ENCODE measurements at places on chromosomes 11 and 22. TPM values are rescaled to one million over a fixed set of nuclear protein-coding genes. Genes with fewer than 3 reads are reported as not detected.

The OR4A16 gene
- total RNA-seq = not detected

GRCh38 chr11:125333354-125334073 is 162.6 kb downstream of the FEZ1 start:
- H3K27me3 ChIP-seq = no peaks in the 10 kb centered on the region
- H3K4me1 ChIP-seq = no peaks in the 10 kb centered on the region
- H3K36me3 ChIP-seq = no peaks in the 10 kb centered on the region
- no peak overlapping the region for H3K27ac ChIP-seq
- no peak for DNase-seq

- H3K36me3 ChIP-seq = no peaks in the 10 kb centered on the region
- DNase-seq = no peak
- H3K27ac ChIP-seq = no peak overlapping the region
- no peaks in the 10 kb centered on the region for H3K4me1 ChIP-seq
- no peaks in the 10 kb centered on the region for H3K27me3 ChIP-seq
Observed at GRCh38 chr11:86571273-86571948, 101.0 kb downstream of the ME3 start.

DNA sequence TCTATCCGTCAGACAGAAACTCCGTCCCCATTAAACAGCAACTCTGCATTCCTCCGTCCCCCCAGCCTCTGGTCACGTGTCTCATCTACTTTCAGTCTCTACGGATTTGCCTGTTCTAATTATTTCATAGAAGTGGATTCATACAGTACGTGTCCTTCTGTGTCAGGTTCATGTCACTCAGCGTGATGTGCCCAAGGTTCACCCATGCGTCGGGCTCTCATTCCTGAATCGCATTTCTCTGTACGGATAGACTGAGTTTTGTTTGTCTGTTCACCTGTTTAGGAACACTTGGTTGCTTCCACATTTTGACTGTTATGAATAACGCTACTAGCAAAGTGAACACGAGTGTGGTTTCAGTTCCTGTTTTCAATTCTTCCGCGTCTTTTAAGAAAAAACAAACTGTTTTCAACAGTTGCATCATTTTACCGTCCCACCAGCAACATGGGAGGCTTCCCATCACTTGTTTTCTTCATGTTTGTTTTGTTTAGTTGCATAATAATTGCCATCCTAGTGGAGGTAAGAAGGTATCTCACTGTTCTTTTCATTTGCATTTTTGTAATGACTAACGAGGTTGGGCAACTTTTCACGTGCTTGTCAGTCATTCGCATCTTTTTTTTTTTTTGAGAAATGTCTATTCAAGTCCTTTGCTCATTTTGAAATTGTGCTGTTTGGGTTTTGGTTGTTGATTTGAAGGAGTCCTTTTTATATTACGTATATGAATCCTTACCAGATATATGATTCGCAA is 8.9 kb upstream of the NLRP6 start:
- no peak for DNase-seq
- H3K27ac ChIP-seq = no peak overlapping the region
- no peak overlapping the region for H3K4me3 ChIP-seq

The RIC3 gene
- total RNA-seq = 11.3 TPM

The BIK gene
- total RNA-seq = 0.98 TPM

GRCh38 chr11:83222499-83222898 is 29.0 kb downstream of the ANKRD42 start:
- H3K4me1 ChIP-seq = no peaks in the 10 kb centered on the region
- H3K27ac ChIP-seq = no peak overlapping the region
- DNase-seq = no peak
- H3K36me3 ChIP-seq = no peaks in the 10 kb centered on the region
- no peak overlapping the region for H3K4me3 ChIP-seq

- H3K4me3 ChIP-seq = no peak overlapping the region
- no peaks in the 10 kb centered on the region for H3K27me3 ChIP-seq
- H3K27ac ChIP-seq = no peak overlapping the region
Observed at GRCh38 chr11:107605061-107606006, 14.4 kb downstream of the ELMOD1 start.

The TANGO2 gene
- total RNA-seq = 9.2 TPM

DNA sequence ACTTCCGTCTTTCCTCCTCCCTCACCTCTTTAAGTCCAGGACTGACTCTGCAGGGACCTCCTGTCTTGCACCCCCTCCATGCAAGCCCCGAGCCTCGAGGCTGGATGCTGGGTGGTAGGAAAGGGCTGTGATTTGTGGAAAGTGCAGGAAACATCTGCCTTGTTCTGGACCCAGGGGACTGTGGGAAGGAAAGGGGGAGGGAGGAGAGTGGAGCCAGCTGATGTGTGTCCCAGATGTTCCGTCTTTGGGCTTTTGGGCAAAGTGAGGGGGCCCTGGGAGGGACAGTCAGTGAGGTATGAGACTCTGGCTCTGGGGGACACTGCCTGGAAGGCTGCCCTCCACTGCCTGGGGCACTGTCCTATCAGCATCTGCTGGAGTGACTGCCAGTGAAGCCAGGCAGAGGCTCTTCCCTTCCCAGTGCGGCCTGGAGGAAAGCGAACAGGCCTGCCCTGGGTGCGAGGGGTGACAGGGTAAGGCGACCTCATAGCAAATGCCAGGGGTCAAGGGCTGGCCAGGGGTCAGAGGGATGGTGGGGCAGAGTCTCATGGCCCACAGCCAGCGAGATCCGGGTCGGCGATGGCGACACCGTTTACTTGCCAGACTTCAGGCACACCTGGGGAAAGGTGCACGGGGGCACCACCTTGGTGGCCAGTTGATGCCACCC is 1.7 kb downstream of the MRGPRD start:
- no peak overlapping the region for H3K4me3 ChIP-seq
- no peaks in the 10 kb centered on the region for H3K4me1 ChIP-seq
- H3K27ac ChIP-seq = no peak overlapping the region
- DNase-seq = no peak
- H3K27me3 ChIP-seq = no peaks in the 10 kb centered on the region

- no peaks in the 10 kb centered on the region for H3K36me3 ChIP-seq
- H3K27ac ChIP-seq = no peak overlapping the region
- no peaks in the 10 kb centered on the region for H3K4me1 ChIP-seq
Observed at GRCh38 chr11:12113294-12113693, 2.9 kb downstream of the MICAL2 start.

DNA sequence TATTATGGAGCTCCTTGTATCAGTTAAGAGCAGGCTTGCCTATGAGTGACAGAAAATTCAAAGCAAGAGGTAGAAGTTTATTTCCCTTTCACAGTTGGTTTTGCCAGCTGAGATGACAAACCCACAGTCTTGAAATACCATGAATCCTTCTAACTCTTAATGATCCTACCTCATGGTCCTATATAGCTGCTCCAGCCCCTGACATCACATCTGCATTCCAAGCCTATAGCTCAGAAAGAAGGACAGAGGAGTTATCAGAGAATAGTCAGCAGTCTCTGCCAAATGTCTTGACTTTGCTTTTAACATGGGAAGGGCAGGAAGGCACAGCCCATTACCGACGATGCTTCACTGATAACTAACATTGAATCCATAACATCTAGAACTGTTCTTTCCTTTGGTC is 76.2 kb downstream of the APIP start:
- no peak for DNase-seq
- no peaks in the 10 kb centered on the region for H3K4me1 ChIP-seq
- no peak overlapping the region for H3K27ac ChIP-seq
- H3K4me3 ChIP-seq = no peak overlapping the region
- H3K27me3 ChIP-seq = no peaks in the 10 kb centered on the region

Measured in pancreas (tissue), 10 donors.